Caco-2 (cell line): ENCODE measurements at places on chromosomes 16 and 17. TPM values are rescaled to one million over a fixed set of nuclear protein-coding genes. Genes with fewer than 3 reads are reported as not detected.

PROCA1 gene
- 4.1 and 4.4 TPM in 2 replicates for total RNA-seq

CYGB gene
- 0.32 and 1.0 TPM in 2 replicates for total RNA-seq

DNA sequence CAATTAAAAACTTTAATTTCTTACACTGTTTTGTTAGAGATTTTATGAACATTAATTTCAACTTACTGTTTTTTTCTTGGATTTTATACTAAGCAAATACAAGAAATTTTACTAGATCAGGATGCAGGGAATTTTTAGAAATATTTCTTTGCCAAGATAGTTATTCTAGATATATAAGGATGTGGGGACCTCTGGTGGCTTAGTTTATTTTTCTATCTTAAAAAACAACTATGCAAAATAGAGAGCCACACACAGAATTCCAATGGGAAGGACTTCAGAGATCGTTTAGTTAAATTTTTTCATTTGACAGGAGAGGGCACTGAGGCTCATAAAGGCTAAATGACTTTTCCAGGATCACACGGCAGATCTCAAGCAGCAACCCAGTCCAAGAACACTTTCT, 23.0 kb upstream of the CAPNS2 start:
- peak; percentile 30 for DNase-seq
- no peaks in the 10 kb centered on the region; the same call in 1 of the 2 replicates for H3K4me1 ChIP-seq
- no peaks in the 10 kb centered on the region; the same call in 1 of the 2 replicates for H3K36me3 ChIP-seq
- no peak overlapping the region for H3K27ac ChIP-seq
- no peak overlapping the region for H3K4me3 ChIP-seq

NACA2 gene
- total RNA-seq, result not detected in 2 replicates

GRCh38 chr16:30526137-30526822, at the start of gene ZNF768:
Gene ZNF768, minus strand, starts transcription at chr16:30526566. Its CDS starts 153 bp downstream, at chr16:30526413.
- peak; percentile 55 for DNase-seq
